Myocyte (in vitro differentiated cells): ENCODE measurements at places on chromosomes 5 and 9. TPM values are rescaled to one million over a fixed set of nuclear protein-coding genes. Genes with fewer than 3 reads are reported as not detected.

Gene FOXD4L3
- total RNA-seq: not detected in 2 replicates

Gene TCF7
- 0.27 and 1.2 TPM in 2 replicates for total RNA-seq

Gene PCDHA6
- 0.11 TPM in 1 of 2 replicates, not detected in the other for total RNA-seq

Gene BASP1
- 69.7 and 80.7 TPM in 2 replicates for total RNA-seq

Gene CLIC3
- not detected in 2 replicates for total RNA-seq

Gene PCDHGA4
- 2.9 and 3.3 TPM in 2 replicates for total RNA-seq

Gene AP3B1
- 47.4 and 50.0 TPM in 2 replicates for total RNA-seq

Gene SLC4A9
- not detected in 2 replicates for total RNA-seq

Gene TAF11L12
- not detected in 2 replicates for total RNA-seq

Gene ESM1
- not detected in 2 replicates for total RNA-seq

GRCh38 chr9:134406366-134407120 is 80.3 kb downstream of the RXRA start:
- peak; percentile 46 for DNase-seq

GRCh38 chr9:107136296-107136695 is 146.8 kb upstream of the RAD23B start:
- no peak for DNase-seq

DNA sequence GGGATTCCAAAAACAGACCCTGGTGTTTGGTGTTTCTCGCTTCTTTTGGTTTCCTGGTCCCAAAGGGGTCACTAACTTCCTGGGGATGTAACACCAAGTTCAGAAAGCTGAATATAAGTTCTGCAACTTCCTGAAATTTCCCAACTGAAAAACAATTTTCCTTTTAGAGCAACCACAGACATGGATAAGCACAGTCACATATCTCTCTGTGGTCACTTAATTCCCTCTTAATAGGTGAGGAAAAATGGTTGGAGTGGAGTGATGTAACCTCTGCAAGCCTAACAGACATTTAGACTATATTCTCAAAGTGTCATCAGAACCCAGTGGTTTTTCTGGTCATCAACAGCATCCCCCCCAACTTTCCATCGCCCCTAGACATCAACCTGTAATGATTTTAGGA is 135.3 kb downstream of the PRELID2 start:
- no peak for DNase-seq

GRCh38 chr9:35569206-35569605 is 35.9 kb upstream of the TESK1 start:
- no peak for DNase-seq

DNA sequence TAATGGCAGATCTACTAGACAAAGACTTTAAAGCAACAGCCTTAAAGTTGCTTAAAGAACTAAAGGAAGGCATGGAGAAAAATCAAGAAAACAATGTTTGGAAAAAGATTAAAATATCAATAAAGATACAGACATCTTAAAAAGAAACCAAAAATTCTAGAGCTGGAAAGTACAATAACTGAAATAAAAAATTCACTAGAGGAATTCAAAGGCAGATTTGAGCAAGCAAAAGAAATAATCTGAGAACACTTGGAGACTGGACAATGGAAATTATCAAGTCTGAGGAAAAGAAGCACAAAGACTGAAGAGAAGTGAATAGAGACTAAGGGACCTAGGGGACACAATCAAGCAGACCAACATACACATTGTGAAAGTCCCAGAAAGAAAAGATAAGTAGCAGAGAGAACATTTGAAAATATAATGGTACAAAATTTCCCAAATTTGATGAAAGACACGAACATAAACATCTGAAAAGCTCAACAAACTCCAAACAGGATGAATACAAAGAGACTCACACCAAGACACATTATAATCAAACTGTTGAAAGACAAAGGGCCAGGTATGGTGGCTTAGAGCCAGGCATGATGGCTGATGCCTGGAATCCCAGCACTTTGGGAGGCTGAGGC is 26.3 kb downstream of the SIL1 start:
- DNase-seq: no peak

DNA sequence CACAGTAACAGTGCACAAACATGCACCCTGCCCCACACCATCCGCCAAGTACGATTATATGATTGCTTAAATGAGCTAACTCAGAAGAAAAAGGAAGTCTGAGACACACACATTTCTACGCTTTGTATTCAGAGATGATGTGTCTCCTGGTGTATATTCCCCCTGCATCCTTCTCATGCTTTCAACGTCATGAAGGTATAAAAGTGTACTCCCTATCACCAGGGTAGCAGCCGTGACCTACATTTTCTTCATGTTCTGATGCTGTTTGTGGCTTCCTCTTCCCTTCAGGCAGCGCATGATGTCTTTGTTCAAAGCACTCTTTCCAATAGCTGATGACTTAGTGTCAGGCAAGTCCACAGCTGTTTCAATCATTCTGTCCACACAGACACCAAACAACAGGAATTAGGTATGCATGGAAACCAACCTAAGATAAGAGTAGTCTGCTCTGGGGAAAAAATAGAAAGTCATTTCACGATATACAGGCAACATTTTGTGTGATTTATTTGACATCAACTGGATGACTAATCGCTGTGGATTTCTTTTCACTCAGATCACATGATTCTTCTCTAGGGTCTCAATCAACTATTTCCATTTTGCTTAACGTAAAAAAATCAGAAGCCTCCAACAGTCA is 269.4 kb upstream of the PTGER4 start:
- DNase-seq: peak; percentile 91

- DNase-seq: peak; percentile 90
Observed at GRCh38 chr9:88322906-88323566, 65.2 kb upstream of the SPIN1 start.

DNA sequence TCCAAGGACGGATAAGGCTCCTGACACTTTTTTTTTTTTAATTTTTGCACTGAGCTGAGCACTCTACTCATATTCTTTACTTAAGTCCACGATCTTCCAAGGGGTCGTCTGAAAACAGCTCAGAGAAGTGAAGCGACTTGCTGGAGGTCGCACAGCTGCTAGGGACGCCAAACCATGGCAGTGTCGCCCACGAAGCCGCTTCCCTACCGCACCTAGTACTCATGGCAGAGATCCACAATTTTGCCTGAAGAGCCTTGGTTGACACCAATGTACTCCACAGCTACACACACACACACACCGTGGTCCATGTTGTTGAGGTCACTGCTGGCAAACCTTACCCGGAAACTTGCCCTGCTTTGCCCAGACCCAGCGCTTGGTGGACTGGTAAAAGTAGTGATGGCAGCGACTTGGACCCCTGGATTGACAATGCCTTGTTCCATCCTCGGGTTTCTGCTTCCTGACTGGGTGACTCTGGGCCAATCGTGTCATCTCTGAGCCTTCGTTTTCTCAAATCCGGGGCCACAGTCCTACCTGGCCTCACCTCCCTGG is 521 bp upstream of the SLIT3 start:
- DNase-seq: peak; percentile 1

- DNase-seq: no peak
Observed at GRCh38 chr5:129884322-129884721, 19.9 kb upstream of the CHSY3 start.

- DNase-seq: no peak
Observed at GRCh38 chr5:36681711-36682110, 75.3 kb downstream of the SLC1A3 start.

GRCh38 chr9:89380437-89381307 is 62.4 kb downstream of the SECISBP2 start:
- no peak for DNase-seq

DNA sequence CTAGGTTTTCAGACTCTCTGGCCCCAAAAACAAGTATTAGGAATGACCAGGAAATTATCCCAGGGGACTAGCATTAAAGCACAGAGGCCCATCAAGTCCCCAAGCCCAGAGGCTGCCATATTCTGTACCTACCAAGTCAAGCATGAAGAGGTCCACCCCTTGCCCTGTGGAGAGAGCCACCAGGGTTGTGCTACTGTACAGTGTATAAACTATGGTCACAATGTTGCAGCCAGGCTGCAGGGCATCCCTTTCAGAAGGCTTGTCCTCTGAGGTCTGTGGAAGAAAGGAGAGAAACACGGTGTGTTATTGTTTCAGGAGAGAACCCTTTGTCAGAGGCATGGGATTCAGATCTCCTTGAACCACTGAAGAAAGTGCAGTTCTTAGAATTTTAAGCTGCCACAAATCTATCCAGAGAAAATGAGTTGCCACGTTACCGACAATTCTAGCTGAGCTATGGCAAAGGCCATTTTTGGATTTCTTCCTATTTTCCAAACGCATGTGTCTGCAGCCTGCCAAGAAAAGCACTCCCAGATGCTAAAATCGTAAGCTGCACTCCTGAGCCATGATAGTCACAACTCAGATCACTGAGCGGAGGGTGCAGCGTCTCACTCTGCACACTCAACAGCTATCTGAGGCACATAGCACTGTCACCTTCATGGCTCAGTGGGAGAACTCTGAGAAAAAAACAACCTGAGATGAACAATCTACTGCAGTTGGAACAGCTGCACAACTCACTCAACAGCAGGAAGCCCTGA is 45.5 kb upstream of the SPATA31E1 start:
- DNase-seq: peak; percentile 16

GRCh38 chr9:138007918-138008841 is 130.6 kb downstream of the CACNA1B start:
- DNase-seq: no peak

- peak; percentile 61 for DNase-seq
Observed at GRCh38 chr5:161410640-161411039, 135.9 kb downstream of the GABRB2 start.

GRCh38 chr5:154311362-154311761 is 120.8 kb downstream of the GALNT10 start:
- DNase-seq: no peak

DNA sequence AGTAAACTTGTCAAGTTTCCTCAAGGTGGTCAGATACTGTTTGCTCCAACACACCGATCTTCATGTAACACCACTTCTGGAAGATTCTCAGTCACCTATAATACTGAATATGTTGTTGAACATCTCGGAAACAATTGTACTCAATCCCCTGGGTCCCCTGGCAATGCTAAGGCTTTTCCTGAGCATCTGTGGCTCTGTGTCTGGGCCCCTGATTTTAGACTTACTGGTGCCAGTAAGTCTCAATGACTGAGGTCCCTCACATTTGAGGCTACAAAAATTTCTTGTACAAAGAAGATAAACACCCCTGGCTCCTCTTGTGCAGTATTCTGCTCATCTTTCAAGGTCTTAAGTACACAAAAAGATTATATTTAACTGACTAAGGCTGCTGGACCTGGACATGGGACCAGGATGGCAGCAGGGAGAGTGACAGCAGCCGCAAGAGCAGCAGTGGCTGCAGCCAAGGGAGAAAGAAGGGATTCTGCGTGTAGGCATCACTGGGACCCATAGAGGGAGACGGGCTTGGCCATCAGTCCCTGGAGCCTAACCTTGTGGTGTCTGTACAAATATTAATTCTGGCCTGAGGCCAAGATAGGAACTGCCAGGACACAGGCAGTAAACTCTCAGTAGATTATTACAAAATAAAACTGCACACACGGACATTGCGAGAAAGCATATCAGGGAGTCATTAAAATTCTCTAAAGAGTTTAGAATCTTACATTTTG is 49.0 kb upstream of the TNPO1 start:
- no peak for DNase-seq

GRCh38 chr9:133987946-133988665 is 4.0 kb downstream of the VAV2 start:
- DNase-seq: no peak

GRCh38 chr5:161446655-161447054 is 99.9 kb downstream of the GABRB2 start:
- no peak for DNase-seq

DNA sequence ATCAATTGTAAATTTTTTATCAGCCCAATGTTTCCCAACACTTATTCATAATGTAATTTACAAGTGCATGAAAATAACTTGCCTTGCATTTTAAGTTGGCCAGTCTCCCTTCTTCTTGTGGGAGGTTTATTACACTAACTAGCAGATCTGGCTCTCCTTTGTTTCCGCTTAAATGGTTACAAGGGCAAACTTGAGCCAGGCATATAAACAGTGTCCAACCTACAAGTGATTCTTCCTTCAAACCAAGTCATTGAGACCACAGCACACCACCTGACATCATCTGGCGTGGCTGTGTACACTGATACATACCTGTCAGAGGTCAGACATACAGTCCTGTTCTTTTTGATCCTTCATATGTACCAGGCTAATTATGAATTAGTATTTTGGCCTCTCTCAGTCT is 80.1 kb downstream of the ALDH1A1 start:
- no peak for DNase-seq

DNA sequence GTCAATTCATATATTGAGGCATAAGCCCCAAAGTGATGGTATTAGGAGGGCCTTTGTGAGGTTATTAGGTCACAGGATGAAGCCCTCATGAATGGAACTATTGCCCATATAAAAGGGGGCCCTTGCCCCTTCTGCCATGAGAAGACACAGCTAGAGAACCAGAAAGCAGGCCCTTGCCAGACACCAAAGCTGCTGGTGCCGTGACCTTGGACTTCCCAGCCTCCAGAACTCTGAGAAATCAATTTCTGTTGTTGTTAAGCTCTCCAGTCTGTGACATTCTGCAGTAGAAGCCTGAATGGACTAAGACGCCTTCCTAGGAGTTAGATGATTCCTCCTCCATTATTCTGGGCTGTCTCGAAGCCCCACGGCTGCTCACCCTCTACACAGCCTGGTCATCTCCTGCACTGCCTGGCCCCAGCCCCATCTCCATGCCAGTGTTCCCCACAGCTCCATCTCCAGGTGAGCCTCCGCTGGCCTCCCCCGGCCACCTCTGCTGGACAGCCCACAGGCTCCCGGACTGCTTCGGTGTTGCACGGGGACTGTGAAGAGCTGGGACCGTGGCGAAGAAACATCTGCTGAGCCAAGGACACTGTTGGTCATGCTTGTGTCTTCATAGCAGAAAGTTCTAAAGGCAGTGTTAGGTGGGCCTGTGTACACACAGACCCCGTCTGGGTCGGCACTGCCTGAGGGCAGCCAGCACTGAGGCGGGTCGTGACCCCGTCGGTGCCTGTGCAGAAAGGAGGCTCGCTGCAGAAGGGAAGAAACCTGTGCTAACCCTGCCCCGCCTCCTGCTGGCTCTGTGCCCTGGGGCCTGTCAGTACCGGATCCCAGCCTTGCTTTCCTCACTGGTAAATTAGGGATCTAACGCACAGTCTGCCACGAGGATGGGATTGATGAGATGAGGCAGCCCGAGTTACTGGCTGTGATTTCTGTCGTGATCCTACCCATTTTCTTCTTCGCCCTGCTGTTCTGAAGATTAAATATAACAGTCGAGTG is 55.1 kb upstream of the CNOT6 start:
- no peak for DNase-seq

DNA sequence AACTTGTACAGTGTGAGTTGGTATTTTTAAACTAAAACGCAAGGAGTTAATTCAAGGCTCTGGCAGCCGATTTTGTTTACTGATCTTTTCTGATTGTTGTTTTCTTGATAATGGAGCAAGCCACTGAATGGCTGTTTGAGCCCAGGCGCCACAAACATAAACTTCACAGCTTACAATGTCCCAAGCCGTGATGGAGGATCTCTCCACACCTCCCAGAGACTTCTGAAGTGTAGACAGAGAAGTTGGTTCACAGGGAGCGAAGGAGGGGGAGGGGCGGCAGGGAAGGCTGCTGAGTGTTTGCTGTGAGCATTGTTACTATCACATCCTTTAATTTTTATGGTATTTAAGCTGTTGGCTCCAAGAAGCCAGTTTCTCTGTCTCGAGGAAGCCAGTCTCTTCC is 14.7 kb downstream of the ISL1 start:
- no peak for DNase-seq
